ENCODE measurements at places on chromosomes 13 and 19. TPM values are rescaled to one million over a fixed set of nuclear protein-coding genes. Genes with fewer than 3 reads are reported as not detected.

GRCh38 chr19:45569619-45570421, 14.8 kb downstream of the OPA3 start:
- no peak for DNase-seq

DNA sequence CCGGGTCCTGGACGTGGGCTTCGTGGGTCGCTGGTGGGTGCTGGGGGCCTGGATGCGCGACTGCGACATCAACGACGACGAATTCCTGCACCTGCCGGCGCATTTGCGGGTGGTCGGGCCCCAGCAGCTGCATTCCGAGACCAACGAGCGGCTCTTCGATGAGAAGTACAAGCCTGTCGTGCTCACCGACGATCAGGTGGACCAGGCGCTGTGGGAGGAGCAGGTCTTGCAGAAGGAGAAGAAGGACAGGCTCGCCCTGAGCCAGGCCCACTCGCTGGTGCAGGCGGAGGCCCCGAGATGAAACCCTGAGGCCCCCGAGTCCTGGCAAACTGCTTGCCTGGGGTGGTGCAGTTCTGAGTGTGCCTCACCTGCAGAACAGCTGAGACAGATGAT, 787 bp downstream of the TIMM29 start:
- no peak for DNase-seq

DNA sequence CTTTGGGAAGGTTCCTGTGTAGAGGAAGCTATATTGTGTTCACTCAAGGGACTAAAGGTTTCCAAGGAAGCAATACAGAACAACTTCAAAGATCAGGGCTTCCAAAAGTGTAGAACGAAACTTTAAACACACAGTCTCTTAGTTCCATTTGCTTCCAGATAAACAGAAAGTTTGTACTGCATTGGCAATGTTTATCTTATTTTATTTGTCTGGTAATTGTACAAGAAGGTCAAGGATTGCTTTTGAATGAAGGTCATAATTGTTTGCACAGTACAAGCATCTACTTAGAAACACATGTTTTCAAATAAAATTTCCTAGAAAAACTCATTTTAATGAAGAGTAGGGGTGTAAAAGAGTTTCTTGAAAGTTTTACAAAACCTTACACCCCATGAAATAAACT, 712.7 kb upstream of the SGCG start:
- no peak for DNase-seq

- no peak for DNase-seq
These were observed 184.0 kb upstream of the UBL3 start for GRCh38 chr13:30034458-30034795.

GRCh38 chr19:55075371-55075998, at the start of gene EPS8L1:
Gene EPS8L1 (plus strand): TSS chr19:55075869. CDS start chr19:55076445, 576 bp downstream.
- DNase-seq = no peak

GRCh38 chr13:97342136-97342535, 91.8 kb upstream of the RAP2A start:
- no peak for DNase-seq

DNA sequence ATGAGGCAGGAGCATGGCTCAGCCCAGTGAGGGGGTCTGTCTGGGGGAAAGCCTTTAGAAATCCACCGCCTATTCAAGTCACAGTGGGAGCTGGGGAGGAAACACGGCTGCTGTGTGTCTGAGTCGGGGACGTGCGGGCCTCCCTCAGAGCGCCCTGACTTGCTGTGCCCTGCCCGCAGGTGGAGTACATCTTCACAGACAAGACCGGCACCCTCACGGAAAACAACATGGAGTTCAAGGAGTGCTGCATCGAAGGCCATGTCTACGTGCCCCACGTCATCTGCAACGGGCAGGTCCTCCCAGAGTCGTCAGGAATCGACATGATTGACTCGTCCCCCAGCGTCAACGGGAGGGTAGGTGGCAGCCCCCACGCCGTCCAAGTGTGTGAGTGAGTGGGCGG, 137.8 kb upstream of the MCF2L start:
- DNase-seq = no peak

- no peak for DNase-seq
These were observed 26.4 kb upstream of the ADGRE2 start for GRCh38 chr19:14804765-14805164.

DNA sequence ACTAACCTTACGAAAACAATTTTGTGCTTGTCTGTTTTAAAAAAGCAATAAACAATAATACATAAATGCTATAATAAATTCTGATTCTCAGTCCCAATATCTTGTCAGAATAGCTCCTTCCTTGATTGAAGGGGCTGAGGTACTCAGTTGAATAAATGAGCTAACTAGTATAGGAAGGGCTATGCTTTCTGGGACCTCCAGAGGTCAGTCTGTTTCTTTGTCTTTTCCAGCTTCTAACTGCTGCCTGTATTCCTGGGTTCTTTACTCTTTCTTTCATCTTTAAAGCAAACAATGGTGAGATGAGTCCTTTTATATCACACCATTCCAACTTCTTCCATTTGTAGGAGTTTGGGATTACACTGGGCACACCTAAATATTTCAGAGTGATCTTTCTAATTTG, 1297.0 kb upstream of the ATXN8OS start:
- DNase-seq = no peak

DNA sequence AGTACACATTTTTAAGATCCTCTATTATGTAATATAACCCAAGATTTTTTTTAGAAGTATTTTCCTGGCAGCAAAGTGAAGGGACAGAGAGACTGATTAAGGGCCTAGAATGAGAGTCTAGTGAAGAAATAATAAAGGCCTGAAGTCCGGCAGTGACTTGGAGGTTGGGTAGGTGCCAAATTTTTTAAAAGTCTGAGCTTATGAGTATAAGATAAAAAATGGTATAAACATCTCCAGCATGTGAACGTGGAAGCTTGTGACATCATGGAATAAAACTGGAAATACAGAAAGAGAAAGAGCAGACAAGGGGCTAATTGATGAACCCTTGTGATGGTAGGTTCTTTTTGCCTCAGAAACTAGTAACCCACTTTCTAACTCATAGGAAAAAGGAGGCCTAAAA, 174.6 kb downstream of the SUCLA2 start:
- no peak for DNase-seq

DNA sequence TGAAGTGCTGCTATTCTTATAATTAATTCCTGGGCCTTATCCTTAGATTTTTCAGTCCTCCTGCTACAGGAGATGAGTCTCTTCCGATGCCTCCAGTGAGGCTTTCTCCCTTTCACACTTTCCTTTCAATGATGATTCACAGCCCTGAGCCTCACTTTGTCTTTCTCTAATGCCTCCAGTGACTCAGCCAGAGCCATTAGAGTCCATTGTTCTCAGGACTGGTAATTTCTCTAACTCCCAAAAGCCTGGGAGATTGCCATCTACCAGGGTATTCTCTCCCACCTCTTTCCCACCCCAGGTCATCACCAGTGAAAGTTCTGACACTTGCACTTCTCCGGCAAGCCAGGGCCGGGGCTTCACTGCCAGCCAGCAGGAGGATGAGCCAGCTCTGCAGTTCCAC, 49.6 kb upstream of the ARGLU1 start:
- DNase-seq = no peak

DNA sequence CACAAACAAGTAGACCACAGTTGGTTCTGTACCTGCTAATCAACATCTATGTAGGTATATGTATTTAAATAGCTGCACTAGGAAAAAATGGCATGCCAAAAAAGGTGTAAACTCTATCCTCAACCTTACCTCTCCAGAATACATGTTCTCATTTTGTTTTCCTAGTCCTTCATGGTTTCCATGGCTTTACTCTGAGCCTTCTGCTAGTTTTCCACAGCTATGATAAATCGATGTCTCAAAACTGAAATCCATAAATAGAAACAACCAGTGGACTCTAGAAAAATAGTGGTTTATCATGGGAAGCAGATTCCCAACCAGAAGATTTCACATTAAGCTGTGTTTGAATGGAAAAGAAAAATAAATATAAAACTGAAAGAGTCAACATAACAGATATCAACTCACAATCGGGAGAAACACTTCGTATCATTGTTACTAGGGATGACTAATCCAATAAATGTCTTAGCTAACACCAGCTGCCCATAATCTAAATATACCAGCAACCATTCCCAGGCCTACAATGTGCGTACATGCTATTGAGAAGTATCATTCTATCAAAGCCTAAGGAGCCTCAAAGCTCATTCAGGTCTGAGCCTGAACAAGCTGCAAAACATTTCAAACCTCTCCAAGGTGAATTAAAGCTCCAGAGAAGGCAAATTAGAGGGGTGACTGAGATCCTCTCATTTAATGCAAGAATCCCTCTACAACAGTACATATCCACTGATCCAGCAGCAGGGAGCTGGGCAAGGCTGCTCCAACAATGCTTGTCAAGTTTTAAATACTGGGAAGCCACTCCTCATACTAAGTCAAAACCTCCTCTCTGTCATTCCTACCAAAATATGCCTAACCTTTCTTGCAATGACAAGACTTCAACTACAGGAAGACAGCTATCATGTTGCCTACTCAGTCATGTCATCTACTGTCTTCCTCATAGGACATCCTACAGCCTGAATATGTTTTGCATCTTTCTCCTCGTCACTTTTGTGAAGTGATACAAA, 90.2 kb downstream of the KCTD12 start:
- DNase-seq = no peak

DNA sequence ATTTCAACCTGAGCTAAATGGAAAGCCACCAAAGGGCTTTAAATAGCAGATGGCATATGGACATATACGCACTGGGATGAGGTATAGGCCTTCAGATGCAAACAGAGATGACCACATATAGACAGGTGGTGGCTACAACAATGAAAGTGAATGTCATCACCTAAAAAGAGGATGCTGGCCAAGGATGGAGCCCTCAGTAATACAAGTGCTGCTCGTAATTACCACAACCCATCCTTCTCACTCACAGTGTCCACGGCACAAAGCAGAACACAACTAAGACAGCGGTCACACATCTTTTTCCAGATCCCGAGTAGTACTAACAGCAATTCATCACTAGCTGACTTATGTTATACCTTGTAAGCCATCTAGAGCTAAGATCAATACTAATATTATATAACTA, 18.2 kb upstream of the DOCK9 start:
- DNase-seq = peak; percentile 64

- DNase-seq = peak; percentile 60
These were observed 25.6 kb upstream of the GAS6 start for GRCh38 chr13:113889467-113889866.

DNA sequence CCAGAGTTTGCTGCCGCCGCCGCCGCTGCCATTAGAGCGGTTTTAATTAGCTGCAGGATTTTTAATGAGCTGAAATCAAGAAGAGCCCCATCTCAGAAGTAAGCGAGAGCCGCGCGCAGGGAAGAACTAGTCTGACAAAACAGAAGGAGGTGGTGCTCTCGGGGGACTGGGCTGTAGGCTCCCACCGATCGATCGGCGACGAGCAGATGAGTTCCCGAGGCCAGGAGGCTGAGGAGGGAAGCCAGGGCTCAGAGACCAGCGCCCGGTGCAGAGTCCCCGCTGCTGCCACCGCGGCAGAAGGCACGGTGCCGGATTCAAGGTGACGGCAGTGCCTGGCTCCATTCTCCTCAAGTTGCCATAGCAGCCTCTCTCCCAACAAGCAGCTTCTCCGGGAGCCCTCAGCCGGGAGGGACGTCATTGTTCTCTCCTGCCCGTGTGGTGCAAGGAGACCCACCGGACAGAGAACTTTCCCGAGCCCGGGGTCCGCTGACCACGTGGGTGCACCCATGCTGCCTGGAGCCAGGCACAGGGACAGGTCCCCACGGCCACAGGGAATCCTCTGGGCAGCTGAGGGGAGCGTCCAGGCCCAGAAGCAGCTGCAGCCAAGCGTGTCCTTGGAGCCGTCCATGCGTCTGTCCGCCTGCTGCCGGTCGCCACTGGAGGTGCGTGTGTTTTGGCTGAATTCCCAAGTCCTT, 62.9 kb downstream of the CHST8 start:
- DNase-seq = no peak

DNA sequence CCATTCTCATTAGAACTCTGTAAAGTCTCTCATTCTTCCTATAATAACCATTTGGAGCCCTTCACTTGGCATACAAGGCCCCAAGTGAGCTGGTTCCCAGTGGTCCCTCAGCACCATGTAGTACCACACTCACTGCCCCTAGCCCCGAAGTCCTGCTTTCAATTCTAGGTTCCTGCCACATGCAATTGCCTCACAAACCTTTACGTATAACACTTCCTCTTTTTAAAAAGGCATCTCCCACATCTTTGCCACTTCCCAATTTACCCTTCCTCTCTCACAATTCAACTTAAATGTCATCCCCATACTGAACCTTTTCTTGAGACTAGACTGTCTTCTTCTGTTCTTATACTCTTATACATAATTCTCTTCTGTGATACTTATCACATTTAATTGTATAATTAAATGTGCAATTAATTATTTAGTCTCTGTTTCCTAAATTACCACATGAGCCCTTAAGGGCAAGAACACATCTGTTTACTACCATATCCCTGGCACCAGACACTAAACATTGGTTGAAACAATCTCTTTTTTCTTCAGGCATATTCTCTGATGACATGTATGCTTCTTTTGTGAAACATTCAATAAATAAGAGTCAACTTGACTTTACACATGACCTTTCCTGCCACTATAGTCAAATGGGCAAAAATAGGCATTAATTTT, 304.0 kb downstream of the SPRY2 start:
- DNase-seq = no peak

- DNase-seq = no peak
These were observed 4.9 kb downstream of the THAP8 start for GRCh38 chr19:36049080-36049698.

DNA sequence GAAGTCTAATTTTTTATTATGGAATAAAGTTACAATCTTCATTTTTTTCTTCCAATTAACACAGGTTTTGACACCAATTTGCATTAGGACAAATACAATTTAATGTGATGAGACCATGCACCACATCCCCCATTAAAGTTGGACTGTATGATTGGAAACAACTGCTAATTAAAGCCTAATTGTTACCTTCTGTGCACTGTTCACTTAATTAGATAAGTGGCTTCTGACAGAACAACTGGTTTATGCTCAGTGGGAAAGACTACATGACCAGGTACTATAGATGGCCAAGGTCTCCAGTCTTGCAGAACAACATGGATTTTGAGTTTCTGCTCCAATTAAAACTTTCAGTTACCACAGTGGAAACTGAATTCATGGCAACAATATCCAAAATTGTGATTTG, 198.1 kb downstream of the FGF14 start:
- DNase-seq = no peak

DNA sequence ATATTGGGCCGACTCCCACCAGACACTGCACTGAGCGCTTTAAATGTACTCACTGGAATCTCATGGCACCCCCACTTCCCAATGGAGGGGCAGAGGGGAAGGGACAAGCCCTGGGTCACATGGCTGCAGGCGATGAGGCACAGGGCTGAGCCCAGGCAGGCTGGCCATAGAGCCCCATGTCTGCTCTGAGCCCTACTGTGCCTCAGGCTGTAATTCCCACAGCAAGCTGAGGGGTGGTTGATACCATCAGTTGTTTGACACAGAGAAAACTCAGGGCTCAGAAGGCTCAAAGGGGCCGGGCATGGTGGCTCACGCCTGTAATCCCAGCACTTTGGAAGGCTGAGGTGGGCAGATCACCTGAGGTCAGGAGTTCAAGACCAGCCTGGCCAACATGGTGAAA, 25.1 kb downstream of the RFX1 start:
- DNase-seq = no peak

- no peak for DNase-seq
These were observed 41.2 kb upstream of the KCTD4 start for GRCh38 chr13:45242070-45242469.

GRCh38 chr13:44787617-44788016, 201.7 kb downstream of the NUFIP1 start:
- DNase-seq = no peak

PRR20A gene
- total RNA-seq = not detected

CLDND2 gene
- not detected for total RNA-seq

SIAH3 gene
- total RNA-seq = not detected

CNN1 gene
- 2,903 TPM for total RNA-seq

VSTM2B gene
- total RNA-seq = not detected

ONECUT3 gene
- total RNA-seq = not detected

C19orf38 gene
- 1.1 TPM for total RNA-seq

MADCAM1 gene
- 0.17 TPM for total RNA-seq

GIPR gene
- not detected for total RNA-seq

ALKBH7 gene
- total RNA-seq = 63.1 TPM

POU2F2 gene
- 1.7 TPM for total RNA-seq

Data from esophagus muscularis mucosa (tissue), 4 donors.